ENCODE measurements at places on chromosomes 13 and 19.

- DNase-seq = no peak
Measured at GRCh38 chr19:12969292-12969988, at the start of gene DAND5. DAND5 (plus strand) TSS chr19:12969576; CDS start chr19:12969661, 85 bp downstream.

DNA sequence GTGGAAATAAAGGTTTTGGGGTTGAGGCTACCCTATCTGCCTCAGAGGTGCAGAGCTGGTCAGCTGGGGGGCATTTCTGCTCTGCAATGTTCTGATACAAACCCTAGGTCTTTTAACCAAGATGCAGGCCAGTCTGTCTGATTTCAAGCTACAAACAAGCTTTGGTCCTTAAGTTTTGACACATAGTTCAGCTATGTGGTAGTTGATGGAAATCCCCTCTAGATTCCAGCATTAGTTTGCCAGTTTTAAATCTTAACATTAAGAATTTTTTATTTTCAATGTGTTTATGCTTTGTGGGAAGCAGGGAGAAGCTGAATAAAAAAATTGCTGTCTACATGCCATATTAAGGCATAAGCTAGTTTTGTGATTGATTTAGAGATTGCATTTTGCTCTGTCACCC, 225.7 kb downstream of the LMO7 start:
- DNase-seq = no peak

DNA sequence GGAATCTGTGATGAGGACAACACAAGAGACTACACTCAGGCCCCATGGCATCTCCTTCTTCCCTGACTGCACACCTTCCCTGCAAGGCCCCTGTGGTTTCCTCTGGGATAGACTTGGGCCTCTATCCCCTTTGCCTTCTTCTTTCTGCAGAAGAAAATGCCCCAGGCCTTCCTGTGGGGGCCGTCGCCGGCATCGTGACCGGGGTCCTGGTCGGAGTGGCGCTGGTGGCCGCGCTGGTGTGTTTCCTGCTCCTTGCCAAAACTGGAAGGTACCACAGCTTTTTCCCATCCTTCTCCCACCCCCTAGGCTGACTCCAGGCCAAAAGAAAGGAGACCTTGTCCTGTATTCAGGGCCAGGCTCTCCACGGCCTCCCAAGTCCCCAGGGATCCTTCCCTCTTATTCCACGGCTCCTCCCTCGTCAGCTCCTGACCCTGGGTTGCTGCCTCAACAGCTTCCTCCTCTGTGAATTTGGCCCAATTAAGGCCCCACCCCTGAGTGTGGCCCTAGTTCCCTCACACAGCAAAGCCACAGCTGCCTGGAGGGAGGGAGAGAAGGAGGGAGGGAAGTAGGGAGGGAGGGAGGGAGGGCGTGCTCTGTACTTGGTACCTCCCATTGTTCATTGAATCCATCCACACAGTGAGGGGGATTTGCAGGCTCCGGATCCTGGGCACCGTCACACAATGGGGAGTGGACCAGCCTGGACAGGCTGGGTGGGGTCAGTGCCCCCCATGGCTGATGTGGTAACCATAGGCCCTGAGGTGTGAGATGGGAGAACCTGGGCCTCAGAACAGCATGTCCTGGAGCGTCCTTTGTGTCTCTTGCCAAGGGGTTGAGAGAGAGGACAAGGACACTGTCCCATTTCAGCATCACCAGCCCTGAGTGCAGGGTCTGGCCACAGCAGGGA, 12.5 kb downstream of the CEACAM3 start:
- no peak for DNase-seq

DNA sequence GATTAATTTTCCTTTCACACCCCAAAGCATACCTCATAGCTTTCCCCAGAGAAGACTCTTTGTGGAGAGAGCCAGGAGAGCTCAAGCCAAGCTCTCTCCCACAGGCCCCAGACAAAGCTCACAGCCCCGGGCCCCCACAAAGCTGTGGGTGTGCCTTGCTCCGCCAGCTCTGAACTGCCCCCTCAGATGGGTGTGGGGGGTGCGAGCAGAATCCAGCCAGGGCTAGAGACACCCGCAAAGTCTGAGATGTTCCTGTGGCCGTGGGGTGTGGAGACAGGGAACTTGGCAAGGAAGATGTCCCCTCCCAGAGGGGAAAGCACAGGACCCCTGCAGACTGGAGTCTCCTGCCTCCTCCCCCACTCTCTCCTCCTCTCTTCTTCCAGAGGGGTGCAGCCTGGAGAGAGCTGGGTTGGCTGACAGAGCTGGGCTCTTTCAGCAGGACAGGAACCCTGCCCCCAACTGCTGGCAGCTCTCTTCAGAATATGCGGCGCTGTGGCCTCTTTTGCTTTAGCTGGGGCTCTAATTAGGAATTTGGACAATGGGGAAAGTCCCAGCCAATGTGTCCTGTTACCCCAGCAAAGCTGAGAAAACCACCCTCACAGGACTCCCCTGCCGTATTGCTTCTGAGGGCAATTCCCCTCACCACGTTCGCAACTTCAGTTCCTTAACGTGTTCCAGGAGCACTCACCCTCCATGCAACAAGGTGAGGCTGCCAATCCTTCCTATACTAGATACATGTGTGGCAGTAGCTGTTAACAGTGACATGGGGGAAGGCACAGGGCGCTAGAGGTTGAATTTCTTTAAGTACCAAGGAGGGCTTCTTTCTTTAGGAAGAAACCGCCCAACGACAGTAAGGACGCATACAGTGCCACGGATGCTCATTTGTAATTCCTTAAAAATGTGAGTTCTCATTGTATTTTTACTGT, 170.0 kb downstream of the COL4A1 start:
- DNase-seq = no peak

DNA sequence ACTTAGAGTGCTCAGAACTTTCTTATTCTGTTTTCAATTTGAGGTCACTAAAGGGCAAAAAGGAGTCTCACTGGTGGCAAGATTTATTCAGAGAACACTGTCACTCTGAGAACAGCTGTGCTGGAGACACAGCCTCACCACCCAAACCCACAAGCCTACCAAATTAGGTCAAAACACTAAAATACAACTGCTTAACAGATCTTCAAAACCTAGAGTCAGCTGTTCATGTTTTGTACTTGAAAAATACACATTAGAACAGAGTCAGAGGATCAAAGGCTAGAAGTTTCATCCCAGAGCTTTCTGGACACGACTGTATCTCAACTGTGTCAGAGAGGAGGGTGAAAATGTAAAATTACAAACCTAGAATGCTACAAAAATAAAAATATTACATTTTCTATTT, 89.3 kb downstream of the MIPEP start:
- no peak for DNase-seq

GRCh38 chr13:37954191-37954590, 84.6 kb upstream of the TRPC4 start:
- DNase-seq = peak; percentile 96

- DNase-seq = no peak
Measured at GRCh38 chr13:33158816-33159215, 126.7 kb downstream of the STARD13 start.

- DNase-seq = no peak
Measured at GRCh38 chr19:1896508-1896907, 8.7 kb upstream of the ADAT3 start.

GRCh38 chr13:37338726-37339385, 233.4 kb upstream of the CSNK1A1L start:
- DNase-seq = no peak

DNA sequence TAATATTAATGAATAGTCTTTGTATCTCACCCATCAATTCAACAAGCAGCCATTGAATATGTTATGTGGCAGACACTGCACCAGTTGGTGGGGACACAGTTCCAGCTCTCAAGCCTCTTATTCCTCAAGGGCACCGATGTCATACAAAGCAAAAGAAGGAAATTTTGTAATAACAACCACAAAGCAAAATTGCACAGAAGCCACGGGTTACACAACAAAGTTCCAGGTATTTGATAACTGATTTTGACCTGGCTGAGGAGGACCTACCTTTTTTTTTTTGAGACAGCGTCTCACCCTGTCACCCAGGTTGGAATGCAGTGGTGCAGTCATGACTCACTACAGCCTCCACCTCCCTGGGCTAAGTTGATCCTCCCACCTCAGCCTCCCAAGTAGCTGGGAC, 266.7 kb downstream of the FOXO1 start:
- no peak for DNase-seq

DNA sequence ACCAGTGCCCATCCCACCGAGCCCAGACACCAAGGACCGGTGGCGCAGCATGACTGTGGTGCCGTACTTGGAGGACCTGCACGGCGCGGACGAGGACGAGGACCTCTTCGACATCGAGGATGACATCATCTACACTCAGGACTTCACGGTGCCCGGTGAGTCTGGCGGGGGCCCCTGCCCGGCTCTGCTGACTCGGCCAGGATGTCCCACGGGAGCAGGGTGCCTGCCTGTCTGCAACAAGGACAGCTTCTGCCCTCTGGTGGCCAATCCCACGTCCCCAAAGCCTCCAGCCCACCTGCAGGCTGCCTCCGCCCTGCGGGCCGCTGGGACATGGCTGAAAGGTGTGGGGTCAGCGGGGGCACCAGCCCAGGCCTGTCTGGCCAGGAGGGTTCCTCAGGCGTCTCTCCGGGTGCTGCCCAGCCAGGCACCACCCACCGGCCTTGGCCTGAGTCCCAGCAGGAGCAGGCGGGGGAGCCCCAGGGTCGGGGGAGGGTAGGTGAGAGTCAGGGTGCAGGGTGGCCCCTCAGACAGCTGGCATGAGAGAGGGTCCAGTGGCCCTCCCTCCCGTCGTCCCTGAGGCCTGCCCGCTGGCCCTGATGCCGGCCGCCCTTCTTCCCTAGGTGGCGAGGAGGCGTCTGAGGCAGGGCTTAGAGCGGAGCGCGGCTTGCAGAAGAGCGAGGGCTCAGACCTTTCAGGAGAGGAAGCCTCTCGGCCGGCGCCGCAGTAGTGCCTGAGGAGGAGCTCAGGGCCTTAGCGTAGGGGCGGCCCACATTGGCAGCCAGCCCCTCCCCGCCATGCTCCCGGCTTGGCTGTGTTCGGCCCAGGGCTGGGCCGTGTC, 14.6 kb downstream of the CBARP start:
- peak; percentile 56 for DNase-seq

DNA sequence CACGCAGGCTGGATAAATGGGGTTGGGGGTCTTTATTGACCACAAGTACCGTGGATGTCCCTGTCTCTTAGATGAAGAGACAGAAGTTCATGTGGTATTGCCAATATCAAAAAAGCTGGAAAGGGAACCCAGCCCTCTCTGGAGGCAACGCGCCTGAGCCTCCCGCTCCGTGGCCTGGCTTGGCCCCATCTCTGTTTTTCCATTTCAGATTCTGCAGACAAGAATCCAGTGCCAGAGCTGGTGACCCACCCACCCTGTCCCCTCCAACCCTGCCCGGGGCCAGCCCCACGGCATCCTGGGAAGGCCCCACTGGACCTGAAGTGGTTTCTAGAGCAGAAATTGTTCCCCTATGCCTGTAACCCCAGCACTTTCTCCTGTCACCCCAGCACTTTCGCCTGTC, 57.7 kb downstream of the PTPRS start:
- DNase-seq = no peak

GRCh38 chr13:92451060-92451459, 775.5 kb upstream of the GPC6 start:
- DNase-seq = no peak

GRCh38 chr13:39044536-39044935, 6.3 kb downstream of the NHLRC3 start:
- DNase-seq = no peak

DNA sequence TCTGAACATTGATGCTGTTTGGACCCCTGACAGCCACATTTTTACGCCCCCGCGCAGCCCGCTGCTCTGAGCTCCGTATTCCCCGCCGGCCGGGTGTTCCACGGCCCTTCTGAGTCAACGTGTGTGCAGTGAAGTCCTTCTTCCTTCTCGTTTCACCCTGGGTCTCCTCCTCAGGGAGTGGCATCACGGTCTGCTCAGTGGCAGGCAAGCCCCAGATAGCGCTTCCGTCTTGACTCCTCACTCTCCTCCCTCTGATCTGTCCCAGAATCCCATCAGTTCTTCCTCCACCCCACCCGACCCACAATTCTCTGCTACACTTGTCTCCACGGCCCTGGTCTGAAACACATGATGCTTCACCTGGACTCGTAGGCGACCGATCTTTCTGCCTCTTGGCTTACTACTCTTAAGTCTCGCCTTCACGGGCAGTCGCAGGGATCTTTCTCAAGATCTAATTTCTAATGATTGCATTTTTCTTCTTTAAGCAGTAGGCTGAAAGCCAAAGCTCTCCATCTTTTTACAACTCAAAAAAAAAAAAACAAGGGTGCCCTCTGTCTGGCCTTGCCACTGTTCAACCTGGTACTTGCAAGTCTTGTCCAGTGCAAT, 33.9 kb downstream of the CCNE1 start:
- peak; percentile 37 for DNase-seq

DNA sequence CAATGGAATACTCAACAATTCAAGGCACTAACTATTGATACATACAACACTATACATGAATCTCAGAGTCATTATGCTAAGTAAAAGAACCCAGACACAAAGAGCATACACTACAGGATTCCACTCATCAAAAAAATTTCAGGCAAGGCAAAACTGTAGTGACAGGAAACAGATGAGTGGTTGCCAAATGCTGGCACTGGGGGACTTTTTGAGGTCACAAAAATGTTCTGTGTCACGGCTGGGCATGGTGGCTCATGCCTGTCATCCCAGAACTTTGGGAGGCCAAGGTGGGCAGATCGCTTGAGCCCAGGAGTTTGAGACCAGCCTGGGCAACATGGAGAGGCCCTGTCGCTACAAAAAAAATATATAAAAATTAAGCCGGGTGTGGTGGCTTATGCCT, 129.4 kb downstream of the KL start:
- no peak for DNase-seq

DNA sequence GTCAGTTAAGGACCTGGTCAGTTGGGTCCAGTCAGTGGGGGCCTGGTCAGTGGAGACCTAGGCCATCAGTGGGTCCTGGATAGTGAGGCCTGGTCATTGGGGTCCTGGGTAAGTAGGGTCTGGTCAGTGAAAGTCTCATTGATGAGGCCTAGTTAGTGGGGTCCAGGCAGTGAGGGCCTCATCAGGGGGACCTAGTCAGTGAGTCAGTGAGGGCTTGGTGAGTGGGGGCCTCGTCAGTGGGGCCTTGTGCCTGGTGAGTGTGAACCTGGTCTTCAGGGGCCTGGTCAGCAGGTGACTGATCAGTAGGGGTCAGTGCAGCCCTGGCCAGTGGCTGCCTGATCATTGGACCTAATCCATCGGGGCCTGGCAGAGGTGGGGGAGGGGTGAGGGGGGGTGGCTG, 42.6 kb upstream of the TPM4 start:
- DNase-seq = no peak

DNA sequence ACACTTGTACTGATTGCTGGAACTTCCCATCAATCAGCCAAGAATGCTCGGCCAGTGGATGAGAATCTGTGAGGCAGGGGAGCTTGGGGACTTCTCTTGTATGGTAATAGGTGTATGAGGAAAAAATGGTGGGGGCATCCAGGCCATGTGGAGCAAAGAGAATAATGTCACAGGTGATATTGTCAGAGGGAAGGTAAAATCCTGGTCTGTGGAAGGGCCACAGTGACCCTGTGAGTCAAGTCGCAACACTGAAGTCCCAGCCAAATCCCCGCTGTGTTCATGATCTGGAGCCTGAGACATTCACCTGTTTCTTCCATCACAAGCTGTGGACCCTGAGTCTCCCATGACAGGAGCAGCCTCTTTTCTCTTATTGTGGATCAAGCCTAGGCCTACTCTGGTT, 8.1 kb downstream of the PSG7 start:
- DNase-seq = no peak

DNA sequence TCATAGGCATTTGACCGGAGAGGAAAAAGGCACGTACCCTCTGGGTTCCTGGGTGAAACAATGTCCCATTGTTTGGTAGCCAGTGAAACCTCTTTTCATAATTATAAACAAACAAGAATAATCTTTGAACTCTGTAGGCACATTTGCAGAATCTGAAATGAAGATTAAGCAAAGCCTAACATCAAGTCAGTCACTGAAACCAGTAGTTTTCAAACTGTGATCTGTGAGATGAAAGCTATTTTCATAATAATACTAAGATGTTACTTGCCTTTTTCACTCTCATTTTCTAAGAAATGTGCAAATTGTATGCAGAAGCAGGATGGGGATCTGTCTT, 105.4 kb downstream of the WDFY2 start:
- no peak for DNase-seq
